ENCODE measurements at places on chromosomes 5 and 9. TPM values are rescaled to one million over a fixed set of nuclear protein-coding genes. Genes with fewer than 3 reads are reported as not detected.

DNA sequence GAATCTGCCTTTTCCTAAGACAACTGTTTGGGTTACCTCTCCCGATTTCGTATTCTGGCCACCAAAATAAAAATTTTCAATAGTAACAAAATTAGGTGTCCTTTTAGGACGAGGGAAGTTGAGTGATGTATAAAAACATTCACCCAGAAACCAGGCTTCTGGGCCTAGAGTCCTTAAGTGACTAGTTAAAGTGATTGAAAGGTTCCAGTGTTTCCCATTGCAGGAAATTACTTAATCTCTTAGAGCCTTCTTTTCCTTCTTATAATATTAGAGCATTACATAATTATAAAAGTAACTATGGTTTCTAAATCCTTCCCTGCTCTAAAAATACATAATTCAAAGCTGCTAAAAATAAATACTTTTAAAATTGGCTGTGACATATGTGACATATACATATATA lies 7.3 kb downstream of the MCIDAS start:
- H3K4me1 ChIP-seq: peaks cover 22% of the 10 kb centered on the region
- no peak overlapping the region for H3K4me3 ChIP-seq
- H3K36me3 ChIP-seq: no peaks in the 10 kb centered on the region
- H3K27me3 ChIP-seq: peaks cover 74% of the 10 kb centered on the region
- no peak overlapping the region for H3K27ac ChIP-seq
- DNase-seq: no peak

Gene ARAP3
- total RNA-seq: 17.9 TPM

DNA sequence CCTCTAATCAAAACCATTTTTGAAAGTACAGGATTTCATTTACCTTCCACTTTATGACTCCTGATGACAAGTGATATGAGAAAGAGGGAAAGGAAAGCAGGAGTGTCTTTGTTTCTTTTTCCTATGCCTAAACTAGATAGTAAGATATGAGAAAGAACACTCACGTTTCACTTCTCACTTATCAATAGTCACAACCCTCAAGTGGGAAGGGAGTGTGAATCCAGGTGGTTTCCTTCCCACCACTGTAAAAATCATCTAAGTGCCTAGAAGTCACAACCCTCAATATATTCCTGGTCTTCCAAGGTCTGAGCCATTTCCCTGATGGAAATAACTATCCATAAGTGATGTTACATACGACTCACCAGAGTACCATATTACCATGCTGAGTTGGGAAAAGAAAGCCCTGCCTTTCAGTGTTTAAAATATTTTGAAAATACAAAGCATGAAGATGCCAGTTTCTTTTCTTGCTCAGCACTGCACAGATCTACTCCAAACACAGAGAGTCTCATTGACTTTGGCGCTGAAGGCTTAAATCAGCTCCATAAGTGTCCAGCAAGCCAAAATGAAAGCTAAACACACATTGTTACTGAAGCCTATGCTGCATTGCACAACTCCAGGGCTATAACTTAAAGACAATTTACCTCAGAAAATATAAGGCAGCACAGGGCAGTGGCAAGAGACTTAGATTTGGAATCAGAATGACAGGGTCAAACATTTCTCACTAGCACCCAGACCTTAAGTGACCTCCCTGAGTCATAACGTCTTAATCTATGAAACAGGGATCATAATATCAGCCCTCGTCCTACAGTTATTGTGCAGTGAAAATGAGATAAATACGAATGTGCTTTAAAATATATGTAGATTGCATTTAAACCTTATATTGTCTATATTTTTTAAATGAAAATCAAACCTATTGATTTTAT lies 301.2 kb downstream of the KIAA0825 start:
- no peaks in the 10 kb centered on the region for H3K36me3 ChIP-seq
- H3K4me1 ChIP-seq: no peaks in the 10 kb centered on the region
- DNase-seq: no peak
- H3K27me3 ChIP-seq: no peaks in the 10 kb centered on the region
- H3K4me3 ChIP-seq: no peak overlapping the region

- H3K27me3 ChIP-seq: no peaks in the 10 kb centered on the region
- H3K27ac ChIP-seq: no peak overlapping the region
- no peak for DNase-seq
- H3K4me3 ChIP-seq: no peak overlapping the region
- H3K4me1 ChIP-seq: peaks cover 37% of the 10 kb centered on the region
Observed at GRCh38 chr9:79684711-79685575, 113.2 kb downstream of the TLE4 start.

GRCh38 chr9:129987047-129987446 lies 55.9 kb downstream of the FNBP1 start:
- DNase-seq: no peak
- no peak overlapping the region for H3K4me3 ChIP-seq
- H3K4me1 ChIP-seq: peaks cover 42% of the 10 kb centered on the region

- peaks cover 6% of the 10 kb centered on the region for H3K36me3 ChIP-seq
- H3K27ac ChIP-seq: peak overlapping the region; percentile 88
- peak overlapping the region; percentile 68 for H3K4me3 ChIP-seq
- no peaks in the 10 kb centered on the region for H3K27me3 ChIP-seq
- DNase-seq: no peak
- H3K4me1 ChIP-seq: peaks cover 47% of the 10 kb centered on the region
Observed at GRCh38 chr9:73149371-73150067, 2.1 kb upstream of the ANXA1 start.

DNA sequence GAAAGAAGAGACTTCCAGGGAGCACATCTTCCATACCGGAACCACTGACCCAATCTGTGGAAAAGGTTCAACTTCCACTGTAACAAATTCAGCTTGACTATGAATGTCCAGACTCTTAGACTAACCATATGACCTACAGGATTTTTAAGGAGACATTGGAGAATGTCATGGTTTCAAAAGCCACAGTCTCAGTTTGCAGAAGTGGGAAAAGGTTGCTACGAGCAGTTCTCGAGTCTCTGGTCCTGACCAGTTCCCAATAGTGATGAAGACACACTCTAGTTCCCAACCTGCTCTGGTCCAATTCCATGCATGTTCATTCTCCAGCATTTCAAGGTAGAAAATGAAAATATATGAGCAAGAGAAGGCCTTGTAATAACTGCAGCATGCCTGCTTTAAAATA lies 158.0 kb downstream of the MAPKAP1 start:
- H3K27me3 ChIP-seq: no peaks in the 10 kb centered on the region
- peaks cover under 1% of the 10 kb centered on the region for H3K4me1 ChIP-seq
- no peak overlapping the region for H3K27ac ChIP-seq
- H3K4me3 ChIP-seq: no peak overlapping the region

Gene CLIC3
- total RNA-seq: 13.3 TPM

Gene RRAGA
- total RNA-seq: 49.4 TPM

Gene TMEM203
- total RNA-seq: 37.4 TPM

Gene BARHL1
- total RNA-seq: not detected

- no peak overlapping the region for H3K4me3 ChIP-seq
- H3K27me3 ChIP-seq: peaks cover 6% of the 10 kb centered on the region
- no peak overlapping the region for H3K27ac ChIP-seq
- DNase-seq: no peak
- no peaks in the 10 kb centered on the region for H3K36me3 ChIP-seq
- H3K4me1 ChIP-seq: no peaks in the 10 kb centered on the region
Observed at GRCh38 chr5:127444171-127444570, 73.3 kb upstream of the PRRC1 start.

DNA sequence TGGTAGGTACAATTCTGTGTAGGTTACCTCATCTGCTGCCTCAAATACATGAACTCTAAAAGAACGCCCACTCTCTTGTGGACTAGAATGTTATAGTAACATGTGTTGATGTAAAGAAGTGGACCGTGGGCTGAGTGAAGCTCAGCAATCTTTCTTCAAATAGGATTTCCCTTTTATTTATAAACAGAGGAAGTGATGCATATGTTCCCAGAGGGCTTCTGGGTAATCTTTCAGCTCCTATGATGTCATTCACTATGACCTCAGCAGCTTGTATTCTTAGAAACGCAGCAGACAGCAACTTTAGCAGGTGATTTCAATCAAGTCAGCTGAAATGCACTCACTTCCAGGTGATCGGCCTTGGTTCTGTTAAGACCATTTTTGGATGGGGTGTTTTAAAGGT lies 14.4 kb downstream of the F2RL2 start:
- no peak for DNase-seq
- no peaks in the 10 kb centered on the region for H3K27me3 ChIP-seq
- H3K36me3 ChIP-seq: peaks cover 32% of the 10 kb centered on the region
- H3K4me3 ChIP-seq: no peak overlapping the region
- no peaks in the 10 kb centered on the region for H3K4me1 ChIP-seq

DNA sequence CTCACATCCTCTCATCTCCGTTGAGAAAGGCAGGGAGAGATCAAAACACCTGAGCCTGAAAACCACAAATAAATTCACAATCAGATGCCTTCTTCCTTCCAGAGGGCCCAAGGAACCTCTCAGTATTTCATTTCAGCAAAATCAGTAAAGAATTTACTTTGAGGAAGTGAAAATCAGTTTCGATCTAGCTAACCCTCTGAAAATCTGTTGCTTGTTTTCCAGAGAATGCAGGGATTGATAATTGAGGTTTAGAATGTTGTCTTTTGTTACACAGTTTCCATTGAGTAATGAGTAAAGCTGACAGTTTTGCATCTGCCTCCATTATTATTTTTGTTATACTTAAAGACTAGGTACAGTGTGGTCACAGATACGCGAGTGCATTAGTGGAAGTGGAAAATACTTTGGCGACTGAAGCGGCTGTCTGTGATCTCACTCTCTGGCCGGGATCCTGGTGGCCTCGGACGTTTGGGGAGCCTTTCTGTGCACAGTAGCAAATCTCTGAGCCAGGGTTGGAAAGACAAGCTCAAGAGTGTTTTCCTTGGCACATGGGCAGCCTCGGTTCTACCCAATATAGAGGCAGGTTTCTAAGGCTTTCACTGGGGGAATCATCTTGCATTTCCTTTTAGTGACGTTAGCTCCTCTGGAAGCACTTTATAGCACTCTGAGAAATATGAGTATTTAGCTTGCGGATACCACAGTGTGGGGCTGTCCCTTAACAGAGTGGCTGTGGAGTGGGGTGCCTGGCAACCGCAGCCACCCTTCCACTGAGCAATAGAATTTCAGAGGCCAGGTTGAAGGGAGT lies 32.2 kb upstream of the ANGPTL2 start:
- H3K4me1 ChIP-seq: no peaks in the 10 kb centered on the region
- DNase-seq: no peak
- H3K36me3 ChIP-seq: no peaks in the 10 kb centered on the region
- no peak overlapping the region for H3K27ac ChIP-seq

Gene CRB2
- total RNA-seq: not detected

Gene ERCC6L2
- 42.3 TPM for total RNA-seq

DNA sequence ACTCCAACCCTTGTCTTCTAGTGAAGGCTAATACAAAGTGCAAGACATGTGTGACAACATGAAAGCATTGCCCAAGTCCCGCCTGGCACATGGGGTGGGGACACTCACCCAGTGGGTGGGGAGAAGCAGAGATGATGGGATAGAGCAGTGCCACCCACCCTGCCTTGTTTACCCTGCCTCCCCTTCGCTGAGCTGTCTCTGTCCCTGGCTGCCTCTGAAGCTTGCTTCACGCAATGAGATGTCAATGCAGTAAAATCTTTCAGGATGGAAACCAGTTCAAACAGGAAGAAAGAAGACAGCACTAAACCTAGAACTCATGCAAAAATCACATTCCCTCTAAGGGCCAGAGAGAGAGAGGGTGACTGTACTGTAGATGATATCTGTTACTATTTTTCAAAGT lies 148.0 kb downstream of the INSYN2B start:
- DNase-seq: no peak
- H3K27ac ChIP-seq: no peak overlapping the region
- H3K36me3 ChIP-seq: peaks cover 33% of the 10 kb centered on the region
- H3K4me3 ChIP-seq: no peak overlapping the region
- H3K4me1 ChIP-seq: peaks cover 10% of the 10 kb centered on the region

DNA sequence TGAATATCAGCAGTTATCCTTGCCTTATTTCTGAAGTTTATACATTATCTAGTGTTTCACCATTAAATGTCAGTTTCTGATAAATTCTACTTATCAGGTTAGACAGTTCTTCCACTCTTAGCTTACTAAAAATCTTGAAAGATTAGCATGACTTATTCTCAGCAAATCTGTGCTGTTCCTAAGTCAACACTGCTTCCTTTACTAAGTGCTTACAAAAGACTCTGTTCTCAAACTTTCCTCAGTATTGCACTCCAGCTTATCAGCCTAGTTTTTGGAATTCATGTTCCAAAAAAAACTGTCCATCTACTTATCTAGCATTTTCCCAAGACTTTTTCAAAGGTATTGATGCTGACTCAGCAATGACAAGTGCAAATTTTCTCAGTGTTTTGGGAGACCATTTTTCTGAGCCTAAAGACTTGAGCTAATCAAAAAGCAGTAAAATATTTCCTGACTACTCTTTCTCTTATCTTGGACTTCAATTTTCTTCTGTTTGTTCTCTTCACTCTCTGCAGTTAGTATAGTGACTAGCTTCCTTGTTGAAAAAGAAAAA lies 61.1 kb upstream of the FRRS1L start:
- DNase-seq: no peak
- H3K27ac ChIP-seq: no peak overlapping the region
- peaks cover 38% of the 10 kb centered on the region for H3K27me3 ChIP-seq
- no peaks in the 10 kb centered on the region for H3K4me1 ChIP-seq

Data from activated naive CD8-positive, alpha-beta T cell treated with anti-CD3 and anti-CD28 coated beads, Interleukin-2, amount 10 ng/mL, durations not matched to agents 7 days and 5 days (primary cell).